ENCODE measurements at places on chromosomes 1 and 21. TPM values are rescaled to one million over a fixed set of nuclear protein-coding genes. Genes with fewer than 3 reads are reported as not detected.

Gene TMEM201
- 3.5 TPM for total RNA-seq

GRCh38 chr1:175771289-175771688 lies 27.9 kb upstream of the TNR start:
- no peaks in the 10 kb centered on the region for H3K36me3 ChIP-seq
- H3K27me3 ChIP-seq = no peaks in the 10 kb centered on the region
- no peak overlapping the region for H3K27ac ChIP-seq
- no peak for DNase-seq

DNA sequence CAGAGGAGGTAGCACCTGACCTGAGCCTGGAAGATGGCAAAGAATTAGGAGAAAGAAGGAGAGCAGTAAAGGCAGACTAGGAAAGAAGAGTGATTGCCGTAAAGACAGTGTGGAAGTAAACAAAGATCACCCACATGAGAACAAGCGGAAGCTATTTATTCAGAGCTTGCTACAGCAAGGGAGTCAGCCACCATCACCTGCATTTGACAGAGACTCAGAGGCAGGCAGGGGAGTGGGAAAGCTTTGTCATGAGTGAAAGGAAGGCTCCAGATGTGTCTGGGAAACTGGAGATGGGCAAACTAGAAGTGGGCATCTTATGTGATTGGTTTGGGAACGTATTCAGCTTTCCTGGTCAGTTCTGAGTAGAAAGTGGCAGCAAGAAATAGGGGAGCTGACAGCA lies 64.5 kb downstream of the NFASC start:
- H3K27ac ChIP-seq = no peak overlapping the region
- H3K27me3 ChIP-seq = no peaks in the 10 kb centered on the region
- H3K36me3 ChIP-seq = no peaks in the 10 kb centered on the region
- H3K4me1 ChIP-seq = no peaks in the 10 kb centered on the region
- no peak overlapping the region for H3K4me3 ChIP-seq
- DNase-seq = no peak

DNA sequence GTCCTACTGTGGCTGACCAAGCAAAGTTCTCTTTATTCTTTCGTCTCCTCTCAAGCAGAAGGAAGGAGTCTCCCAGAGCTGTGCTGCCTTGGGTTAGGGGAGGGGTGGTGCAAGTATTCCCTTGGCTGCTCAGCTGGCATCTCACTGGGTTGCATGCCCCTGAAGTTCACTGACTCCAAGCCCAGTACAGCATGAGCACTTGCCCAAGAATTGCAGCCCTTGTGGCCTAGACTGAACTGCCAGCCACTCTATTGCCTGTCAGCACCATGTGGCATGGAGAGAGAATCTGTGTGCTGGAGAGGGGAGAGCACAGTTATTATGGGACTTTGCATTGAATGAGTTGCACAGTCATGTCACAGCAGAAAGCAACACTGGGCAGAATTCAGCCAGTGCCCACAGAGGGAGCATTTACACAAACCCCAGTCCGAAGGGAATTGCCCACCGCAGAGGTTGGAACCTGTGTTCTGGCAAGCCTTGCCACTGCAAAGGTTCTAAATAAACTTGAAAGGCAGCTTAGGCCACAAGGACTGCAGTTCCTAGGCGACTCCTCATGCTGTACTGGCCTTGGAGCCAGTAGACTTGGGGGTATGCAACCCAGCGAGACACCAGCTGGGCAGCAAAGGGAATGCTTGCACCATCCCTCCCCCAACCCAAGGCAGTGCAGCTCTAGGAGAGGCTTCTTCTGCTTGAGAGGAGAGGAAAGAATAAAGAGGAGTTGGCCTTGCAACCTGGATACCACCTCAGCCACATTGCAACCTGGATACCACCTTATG lies 28.8 kb downstream of the DR1 start:
- no peaks in the 10 kb centered on the region for H3K36me3 ChIP-seq
- no peaks in the 10 kb centered on the region for H3K27me3 ChIP-seq
- DNase-seq = no peak
- no peak overlapping the region for H3K27ac ChIP-seq
- H3K4me3 ChIP-seq = no peak overlapping the region
- H3K4me1 ChIP-seq = no peaks in the 10 kb centered on the region

DNA sequence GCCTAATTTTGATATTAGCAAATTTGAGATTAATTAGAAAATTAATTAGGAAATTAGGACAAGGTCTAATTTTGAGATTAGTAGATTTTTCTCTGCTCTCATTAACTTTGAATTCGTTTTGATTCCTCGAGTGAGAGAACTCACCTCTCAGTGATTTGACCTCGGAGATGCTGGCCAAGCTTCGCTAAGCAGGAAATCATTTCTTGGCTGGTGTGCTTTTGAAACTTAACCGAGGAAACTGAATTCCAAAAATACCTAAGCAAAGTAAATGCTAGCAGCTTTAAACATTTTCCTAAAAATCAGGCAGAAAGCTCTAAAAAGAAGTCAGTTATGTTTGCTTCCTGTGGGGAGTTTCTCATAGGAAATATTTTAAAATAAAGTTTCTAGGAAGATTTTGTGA lies 34.9 kb downstream of the CDC14A start:
- no peak for DNase-seq
- no peaks in the 10 kb centered on the region for H3K36me3 ChIP-seq
- no peaks in the 10 kb centered on the region for H3K4me1 ChIP-seq
- H3K4me3 ChIP-seq = peak overlapping the region; percentile 26
- peak overlapping the region; percentile 64 for H3K27ac ChIP-seq
- H3K27me3 ChIP-seq = no peaks in the 10 kb centered on the region

Measured in sigmoid colon (tissue), 7 donors.